Neuronal stem cell (in vitro differentiated cells): ENCODE measurements at places on chromosomes 12 and 14.

DNA sequence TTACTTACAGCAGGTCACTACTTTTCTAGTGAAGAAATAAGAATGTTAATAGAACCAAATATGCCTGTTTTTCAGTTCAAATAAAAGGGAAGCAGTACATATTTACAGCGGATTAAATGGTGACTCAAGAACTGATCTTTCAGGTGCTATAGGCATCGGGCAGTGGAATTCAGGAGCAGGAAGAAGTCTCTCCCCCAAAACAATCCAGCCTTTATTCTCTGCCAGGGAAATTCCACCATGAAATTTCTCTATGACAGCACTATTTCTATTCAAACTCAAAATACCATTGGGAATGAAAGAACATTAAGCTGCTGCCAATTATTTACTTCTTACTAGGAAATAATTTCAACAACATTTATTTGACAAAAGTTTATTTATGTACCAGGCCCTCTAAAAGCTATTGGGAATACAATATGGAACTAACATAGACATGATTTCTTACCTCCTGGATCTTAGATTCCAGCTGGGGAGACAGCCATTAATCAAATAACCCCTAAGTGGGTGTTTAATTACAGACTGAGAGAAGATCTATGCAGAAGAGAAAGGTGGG lies 60.3 kb upstream of the KRR1 start:
- no peak for DNase-seq

- DNase-seq: no peak
These were observed 13.6 kb upstream of the TPCN1 start for GRCh38 chr12:113207613-113208040.

GRCh38 chr14:63562405-63562804 lies 19.2 kb upstream of the PPP2R5E start:
- DNase-seq: no peak

GRCh38 chr14:91681118-91681517 lies 50.8 kb downstream of the CATSPERB start:
- DNase-seq: no peak

DNA sequence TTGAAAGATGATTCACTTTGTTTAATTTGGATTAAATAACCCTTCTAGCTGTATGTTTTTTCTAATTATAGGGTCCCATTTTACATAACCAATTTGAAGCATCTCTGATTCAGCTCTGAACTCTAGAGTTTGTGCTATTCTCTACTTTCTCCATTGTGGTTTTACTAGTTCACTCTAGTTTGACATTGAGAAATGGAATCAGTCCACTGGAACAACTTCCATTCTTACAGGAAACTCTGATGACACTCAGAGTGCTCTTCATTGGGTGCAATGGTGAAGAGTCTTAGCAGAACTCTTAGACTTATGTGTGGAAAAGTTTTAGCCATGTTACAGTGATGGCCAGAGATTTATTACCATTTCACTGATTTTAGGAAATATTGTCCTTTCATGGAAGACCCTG lies 140.7 kb downstream of the DYRK2 start:
- no peak for DNase-seq

- DNase-seq: no peak
These were observed 117.9 kb upstream of the MAP1LC3B2 start for GRCh38 chr12:116441292-116441691.

GRCh38 chr14:63555572-63555971 lies 12.4 kb upstream of the PPP2R5E start:
- no peak for DNase-seq

DNA sequence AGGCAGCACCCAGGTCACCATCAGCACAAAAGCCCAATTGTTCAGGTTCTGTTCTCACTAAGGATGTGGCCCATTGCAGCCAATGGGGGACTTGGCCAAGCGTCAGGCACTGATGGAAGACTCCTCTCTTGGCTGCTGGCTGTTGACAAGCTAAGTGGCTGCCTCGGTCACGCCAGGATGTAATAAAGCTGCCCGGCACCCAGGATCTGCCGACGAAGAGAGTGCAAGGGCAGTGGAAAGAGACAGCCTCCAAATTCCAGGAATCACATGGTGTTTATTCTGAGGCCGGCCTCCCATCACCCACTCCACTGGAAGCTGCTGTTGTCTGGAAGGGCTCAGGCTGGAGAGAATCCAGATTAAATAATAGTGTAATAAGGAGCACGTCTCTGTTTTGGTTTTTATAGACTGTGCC lies 451.8 kb upstream of the TBX3 start:
- no peak for DNase-seq

- DNase-seq: no peak
These were observed 310.9 kb upstream of the DIO3 start for GRCh38 chr14:101250336-101250947.

GRCh38 chr14:64769096-64770020 lies 65.1 kb downstream of the PLEKHG3 start:
- no peak for DNase-seq

DNA sequence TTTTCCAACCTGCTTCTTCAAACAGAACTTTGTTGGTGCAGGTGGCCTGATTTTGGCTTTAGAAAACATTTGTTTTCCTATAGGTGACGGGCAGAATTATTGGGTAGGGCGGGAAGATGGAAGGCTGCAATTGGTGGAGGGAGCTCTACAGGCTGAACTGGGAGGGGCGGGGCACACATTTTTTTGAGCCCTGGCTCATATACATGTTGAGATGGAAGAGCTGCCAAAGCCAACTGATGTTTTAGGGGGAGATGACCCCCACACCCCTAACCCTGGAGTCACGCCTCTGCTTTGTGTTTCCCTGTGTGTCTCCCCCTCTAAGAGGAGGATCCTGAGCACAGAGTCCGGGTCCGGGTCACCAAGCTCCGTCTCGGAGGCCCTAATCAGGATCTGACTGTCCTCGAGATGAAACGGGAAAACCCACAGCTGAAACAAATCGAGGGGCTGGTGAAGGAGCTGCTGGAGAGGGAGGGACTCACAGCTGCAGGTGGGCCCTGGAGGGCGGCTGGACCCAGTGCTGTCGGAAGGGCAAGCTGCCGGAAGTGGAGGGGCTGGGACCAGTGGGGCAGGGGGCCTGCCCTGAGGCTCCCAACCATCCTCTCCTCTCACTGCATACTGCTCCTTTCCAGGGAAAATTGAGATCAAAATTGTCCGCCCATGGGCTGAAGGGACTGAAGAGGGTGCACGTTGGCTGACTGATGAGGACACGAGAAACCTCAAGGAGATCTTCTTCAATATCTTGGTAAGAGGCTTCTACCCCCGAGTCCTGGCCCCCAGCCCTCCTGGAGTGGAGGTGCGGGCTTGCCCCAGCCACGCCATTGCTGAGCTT lies 18.6 kb downstream of the AGAP2 start:
- DNase-seq: no peak

DNA sequence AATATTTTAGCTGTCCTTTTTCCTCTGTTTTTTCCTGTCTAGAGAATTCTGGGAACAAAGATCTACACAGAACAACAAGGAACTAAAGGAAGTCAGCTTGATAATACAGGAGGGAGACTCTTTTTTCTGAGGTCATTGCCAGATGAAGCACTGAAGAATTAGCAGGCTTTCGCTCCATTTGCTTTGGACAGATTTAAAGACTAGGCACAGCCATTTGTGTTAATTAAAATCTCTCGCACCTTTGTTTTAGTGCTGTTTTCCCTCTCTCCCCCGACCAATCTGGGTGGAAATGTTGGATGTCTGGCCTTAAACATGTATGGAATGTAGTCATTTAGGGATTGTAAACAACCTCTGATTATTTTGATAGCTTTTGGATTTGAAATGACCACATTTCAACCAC lies 9.6 kb upstream of the GPHN start:
- DNase-seq: no peak

- DNase-seq: no peak
These were observed 1.9 kb downstream of the MLXIP start for GRCh38 chr12:122080149-122081082.

DNA sequence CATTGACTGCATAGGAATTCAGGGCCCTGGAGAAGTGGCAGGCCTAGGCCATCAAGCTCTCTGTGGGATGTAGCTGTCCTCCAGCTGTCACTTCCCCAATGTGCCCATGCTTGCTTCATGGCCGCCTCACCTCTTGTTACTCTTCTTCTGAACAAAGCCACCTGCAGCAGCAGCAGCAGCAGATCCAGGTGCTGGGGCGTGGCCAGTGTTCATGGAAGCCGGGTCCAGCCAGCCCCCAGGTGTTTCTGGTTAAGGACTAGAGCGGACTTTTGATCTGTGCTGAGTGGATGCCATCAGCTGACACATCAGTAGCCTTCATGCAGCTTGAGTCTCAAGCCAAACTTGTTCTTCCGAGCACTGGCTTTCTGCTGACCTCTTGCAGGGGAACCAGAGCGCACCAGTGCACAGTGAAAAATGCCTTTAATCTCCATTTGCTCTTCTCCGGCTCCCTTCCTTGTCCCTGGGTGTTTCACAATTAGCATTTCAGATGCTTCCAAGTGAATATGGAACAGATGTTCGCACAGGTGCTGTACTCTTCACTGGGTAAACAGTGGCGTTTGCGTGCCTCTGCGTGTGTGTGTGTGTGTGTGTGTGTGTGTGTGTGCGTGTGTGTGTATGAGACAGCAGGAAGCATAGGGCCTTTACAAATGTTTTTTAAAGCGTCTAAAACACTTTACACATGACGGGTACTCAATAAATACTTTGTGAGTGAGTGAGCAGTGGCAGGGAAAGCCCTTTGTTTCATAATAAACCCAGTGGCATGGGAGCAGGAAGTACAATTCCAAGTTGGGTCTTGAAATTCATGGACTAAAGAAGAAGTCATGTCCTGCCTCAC lies 20.1 kb downstream of the TPCN1 start:
- no peak for DNase-seq

DNA sequence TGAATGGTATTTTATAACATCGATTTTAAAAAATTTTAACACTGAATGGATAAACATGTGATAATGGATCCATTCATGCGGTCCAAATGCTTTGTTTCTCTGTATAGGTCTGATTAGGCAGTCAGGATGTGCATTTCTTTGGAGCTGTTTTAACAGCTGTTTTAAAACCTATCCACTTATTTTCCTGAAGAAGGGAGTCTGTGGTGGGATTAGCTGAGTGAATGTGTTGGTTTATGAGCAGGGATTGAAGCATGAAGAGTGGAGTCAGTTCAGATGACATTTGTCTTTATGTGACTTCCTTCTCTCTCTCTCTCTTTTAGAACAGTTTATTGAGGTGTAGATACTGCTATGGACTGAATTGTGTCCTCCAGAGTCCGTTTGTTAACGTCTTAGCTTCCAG lies 37.7 kb downstream of the GLT8D2 start:
- no peak for DNase-seq

- no peak for DNase-seq
These were observed 32.7 kb upstream of the NAP1L1 start for GRCh38 chr12:76117067-76117691.

DNA sequence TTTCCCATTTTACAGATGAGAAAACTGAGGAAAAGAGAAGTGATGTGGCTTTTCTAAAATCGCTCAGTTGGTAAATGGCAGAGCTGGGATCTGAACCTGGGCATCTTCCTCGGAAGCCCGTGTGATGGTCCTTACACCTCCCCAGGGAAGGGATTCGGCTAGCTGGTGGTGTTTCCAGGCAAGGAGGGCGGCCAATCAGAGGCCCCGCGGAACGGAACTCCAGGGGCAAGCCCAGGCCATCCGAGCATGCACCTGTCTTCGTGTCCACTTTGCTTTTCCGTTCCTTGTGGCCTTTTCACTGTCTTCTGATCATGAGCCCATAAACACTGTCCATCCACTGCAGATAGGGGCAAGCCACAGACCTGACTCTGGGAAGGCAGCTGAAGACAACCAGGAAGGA lies 114.8 kb upstream of the TMEM132D start:
- DNase-seq: no peak

DNA sequence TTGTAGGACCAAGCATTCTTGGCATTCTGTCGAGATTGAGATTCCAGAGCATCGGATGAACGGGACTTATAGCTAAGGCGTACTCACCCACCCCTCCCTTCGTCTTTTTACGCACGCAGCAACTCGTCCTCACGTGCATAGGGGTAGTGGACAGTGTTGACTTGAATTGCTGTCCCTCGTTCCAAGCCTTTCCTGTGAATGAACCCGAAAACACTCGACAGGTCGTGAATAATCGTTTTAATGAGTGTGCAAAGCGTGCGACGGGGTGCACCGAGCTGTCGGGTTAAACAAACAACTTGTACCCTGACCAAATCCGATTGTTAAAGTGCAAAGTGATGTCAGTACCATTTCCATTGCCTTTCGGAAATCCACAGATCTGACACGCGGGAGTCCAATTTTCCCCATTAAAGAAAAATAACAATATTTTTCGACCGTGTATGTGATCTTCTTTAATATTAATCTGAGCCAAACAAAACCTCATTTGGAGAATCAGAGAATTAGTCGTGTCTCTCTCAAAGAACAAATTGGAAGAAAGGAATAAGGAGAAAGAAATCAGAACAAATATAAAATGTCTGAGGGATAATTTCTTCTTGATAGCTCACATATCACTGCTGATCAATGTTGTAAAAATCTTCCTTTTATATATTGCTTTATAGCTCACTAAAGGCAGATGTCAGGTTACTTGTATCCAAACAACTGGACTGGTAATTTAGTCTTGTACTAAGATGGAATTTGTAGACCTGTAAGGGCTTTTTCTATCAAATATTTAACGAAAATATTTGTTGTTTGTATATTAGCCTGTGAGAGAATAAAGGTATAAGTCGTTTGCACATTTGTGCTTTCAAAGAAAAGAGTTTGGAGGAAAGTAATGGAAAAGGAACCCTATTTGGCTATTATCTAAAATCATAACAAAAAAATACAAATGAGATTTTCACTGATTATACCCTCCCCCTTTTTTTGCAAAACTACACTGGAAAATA lies 11.8 kb downstream of the FOXG1 start:
- DNase-seq: no peak

DNA sequence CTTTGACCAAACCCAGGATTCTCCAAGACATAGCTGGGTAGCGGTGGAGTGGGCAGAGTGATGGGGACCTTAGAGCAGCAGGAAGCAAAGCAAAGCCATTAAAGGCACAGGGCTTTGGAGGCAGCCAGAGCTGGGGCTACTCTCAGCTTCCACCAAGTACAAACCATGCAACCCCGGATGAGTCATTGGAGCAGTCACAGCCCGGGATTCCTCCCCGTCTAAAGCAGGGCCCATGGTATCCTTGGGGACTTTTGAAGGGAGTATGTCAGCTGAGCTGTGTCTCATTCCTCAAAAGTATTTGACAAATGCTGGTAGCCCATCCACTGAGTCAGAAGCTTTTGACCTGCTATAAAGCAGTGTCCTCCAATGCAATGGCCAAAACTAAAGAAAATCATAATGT lies 9.7 kb upstream of the IFI27 start:
- DNase-seq: no peak

DNA sequence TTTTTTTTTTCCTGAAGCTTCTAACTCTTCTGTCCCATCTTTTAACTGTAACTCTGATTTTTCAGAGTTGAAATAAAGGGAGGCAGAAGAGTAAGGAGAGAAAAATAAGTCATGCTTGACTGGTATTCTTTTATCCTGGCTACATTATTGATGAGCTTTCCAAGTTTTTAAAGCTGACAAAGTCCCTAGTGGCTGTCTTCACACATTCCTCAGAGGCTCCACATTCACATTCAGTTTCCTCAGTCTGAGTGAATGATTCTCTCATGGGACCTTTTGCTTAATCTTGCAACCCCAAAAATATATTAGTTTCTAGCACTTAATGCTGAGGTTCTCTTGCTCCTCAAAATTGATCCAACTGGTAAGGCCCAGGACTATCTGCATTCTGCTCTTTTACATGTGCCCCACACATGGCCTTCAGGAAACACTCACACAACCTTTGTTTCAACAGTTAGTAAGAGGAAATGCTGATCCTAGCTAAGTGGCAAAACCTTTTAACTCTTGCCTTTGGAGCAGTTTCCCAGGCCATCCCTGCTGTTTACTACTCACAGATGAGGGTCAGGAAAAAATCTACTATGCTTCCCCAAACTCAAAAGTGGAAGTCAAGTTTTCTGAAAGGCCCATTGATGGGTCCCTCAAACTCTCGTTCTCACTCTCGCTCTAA lies 61.7 kb upstream of the SLC6A15 start:
- no peak for DNase-seq
